ENCODE measurements at places on chromosomes 11 and 22. TPM values are rescaled to one million over a fixed set of nuclear protein-coding genes. Genes with fewer than 3 reads are reported as not detected.
A peak's percentile ranks its signal among the peaks of the same experiment; 100 is the strongest.

DNA sequence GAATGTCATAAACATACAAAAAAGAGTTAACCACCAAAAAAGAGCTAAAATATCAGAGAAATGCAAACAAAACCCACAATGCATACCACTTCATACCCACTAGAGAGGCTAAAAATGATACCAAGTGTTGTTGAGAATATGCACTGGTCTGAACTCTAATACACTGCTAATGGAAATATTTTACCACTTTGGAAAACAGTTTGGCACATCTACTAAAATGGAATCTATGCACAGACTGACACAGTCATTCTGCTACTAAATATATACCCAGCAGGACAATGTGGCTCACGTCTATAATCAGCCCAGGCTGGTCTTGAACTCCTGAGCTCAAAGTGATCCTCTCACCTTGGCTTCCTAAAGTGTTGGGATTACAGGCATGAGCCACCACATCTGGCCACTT, 18.0 kb downstream of the MAPK1 start:
- no peak for DNase-seq

GRCh38 chr11:95455228-95455970, 224.4 kb upstream of the SESN3 start:
- no peak for DNase-seq

GRCh38 chr11:33651555-33651954, 49.1 kb downstream of the C11orf91 start:
- DNase-seq, result no peak

DNA sequence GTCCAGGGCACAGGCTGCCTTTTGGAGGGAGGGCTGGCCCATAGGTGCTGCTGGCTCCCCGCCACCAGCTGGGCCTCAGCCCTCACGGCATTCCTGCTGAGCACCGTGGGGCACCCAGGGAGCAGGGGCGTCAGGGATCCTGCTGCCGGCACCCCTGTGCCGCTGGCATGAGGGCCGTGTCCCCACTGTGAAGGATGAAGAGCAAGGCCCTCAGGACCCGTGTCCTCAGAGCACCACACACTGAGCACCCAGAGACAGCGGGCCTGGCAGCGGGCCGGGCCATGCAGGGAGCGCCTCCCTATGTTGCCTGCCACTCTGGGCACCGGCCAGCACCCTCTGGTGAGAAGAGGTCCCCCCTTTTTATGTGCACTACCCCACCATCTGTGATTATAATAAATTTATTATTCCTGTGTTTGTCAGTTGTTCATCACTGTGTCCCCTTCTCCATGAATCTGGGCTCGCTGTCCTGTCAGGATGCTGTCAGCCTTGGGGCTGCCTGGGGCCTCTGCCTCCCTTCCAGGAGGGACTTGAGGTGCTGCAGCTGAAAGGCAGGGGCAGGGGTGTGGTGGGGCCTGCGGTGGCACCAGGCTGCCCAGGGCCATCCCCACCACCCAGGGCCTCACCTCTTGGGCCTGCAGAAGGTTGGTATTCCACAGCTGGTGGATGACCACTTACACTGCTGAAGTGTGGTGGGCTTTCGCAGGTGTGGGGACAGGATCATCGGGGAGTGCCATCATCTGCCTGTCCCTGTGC, 80.0 kb downstream of the MED15 start:
- DNase-seq, result no peak

GRCh38 chr11:33040862-33041453, 1.6 kb downstream of the TCP11L1 start:
- DNase-seq, result no peak

DNA sequence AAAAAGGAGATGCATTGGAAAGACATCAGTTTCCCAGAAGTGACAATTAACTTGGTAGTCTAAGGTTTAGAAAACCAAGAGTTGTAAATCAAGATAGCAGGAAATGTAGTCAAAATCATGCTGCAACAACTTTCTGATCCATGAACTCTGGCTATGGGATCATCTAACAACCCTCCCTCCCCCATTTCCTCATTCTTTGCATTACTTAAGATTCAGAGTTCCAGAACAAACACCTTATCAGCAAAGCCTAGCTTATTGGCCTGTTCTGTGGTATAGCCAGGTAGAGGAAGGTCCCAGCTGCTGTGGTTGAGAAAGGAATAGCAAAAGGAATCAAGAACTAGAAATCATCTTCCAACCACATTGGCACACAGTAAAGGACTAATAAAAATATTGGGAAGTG, 651.1 kb downstream of the METTL15 start:
- no peak for DNase-seq

DNA sequence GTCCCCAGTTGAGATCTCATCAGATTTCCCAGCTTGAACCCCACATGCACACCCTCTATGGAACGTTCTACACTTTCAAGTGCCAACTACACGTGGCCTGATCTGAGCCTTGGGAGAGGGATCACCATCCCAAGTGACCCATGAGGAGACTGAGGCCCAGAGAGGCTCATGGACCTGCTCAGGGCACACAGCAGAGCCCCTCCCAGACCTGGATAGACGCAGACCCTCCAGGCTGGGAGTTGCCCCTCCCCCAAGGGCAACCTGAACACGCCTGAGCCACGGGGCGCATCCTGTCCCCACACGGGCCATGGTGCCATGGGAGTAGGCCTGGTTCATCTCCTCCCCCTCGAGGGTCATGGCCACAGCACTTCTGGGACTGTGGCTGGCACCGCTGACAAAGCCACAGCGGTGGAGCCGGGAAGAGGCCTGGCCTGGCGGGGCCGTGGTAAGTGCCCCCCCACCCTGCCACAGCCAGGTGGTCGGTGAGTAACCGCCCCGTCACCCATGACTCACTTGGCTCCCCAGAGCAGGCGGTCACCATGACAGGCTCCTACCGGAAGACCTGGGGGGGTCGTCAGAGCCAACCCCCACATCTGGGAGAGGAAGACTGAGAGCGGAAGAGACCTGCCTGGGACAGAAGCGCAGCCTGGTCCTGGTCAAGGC, 8.1 kb downstream of the WNT7B start:
- no peak for DNase-seq

- DNase-seq, result peak; percentile 77
These were observed 9.7 kb upstream of the MALAT1 start for GRCh38 chr11:65489035-65489705.

- DNase-seq, result no peak
These were observed 173.7 kb upstream of the DDI1 start for GRCh38 chr11:103862802-103863174.

GRCh38 chr11:57597916-57598830, 688 bp downstream of the SERPING1 start:
- DNase-seq, result peak; percentile 84

GRCh38 chr11:72635309-72635915, 38.8 kb downstream of the PDE2A start:
- no peak for DNase-seq

DNA sequence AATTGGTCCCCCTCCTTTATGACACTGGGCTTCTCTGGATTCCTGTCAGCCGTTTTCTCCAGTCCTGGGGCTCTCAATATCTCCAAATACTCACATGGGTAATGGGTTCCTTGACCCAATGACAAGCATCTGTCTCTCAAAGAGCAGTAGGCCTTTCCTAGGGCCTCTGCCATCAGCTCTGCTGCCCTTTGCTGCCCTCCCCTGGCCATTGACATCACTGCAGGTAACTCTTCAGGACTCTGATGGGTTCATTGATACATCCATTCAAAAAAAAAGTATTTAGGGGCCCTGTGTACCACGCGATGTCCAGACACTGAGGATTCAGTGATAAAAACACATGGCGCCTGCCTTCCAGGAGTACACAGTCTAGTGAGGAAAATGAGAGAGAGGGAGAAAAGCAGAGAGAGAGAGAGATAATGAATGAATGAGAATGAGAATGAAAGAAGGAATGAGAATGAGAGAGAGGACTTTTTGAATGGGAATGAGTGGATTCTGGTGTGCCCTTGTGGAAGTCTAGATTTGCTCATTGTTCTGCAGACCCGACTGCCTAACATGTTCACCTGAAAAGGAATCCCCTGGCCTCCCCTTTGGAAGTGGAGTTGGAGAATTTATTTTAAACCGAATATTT, 42.6 kb upstream of the OLFML1 start:
- DNase-seq, result peak; percentile 34

DNA sequence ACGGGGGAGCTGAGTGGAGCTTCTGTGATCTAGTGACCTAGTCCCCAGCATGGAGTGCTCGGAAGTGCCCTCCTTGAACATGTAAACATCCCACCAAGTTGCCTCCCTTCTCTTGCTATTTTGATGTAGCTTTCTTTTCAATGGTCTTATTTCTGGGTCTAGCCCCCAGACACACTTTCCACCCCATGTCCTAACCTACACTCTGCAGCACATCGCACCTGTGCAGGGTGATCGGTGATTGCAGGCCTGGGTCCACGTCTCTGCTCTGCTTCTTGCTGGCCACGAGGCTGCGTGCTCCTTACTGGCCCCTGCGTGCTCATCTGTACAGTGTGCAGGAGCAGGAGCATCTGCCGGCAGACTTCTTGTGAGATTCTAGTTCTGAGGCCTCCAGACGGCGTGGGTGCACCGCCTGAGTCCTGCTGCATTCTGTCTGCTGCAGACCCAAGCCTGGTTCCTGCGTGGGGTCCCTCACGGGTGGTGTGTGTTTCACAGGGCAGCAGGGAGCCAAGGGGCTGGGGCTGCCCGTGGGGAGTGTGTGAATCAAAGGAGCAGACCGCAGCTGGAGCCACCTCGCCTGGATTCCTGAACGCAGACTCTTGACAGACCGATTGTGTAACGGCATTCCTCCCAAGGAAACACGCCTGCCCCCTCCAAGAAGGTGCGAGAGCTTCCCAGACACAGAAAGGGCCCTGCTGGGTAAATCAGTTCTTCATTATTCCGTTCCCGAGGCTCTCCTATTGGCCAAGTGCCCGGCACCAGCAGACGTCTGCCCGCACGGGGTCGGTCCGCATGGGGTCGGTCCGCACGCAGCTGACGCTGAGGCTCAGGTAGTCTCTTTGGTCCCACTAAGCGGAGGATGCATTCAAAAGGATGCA, 44.4 kb upstream of the MYEOV start:
- DNase-seq, result no peak

DNA sequence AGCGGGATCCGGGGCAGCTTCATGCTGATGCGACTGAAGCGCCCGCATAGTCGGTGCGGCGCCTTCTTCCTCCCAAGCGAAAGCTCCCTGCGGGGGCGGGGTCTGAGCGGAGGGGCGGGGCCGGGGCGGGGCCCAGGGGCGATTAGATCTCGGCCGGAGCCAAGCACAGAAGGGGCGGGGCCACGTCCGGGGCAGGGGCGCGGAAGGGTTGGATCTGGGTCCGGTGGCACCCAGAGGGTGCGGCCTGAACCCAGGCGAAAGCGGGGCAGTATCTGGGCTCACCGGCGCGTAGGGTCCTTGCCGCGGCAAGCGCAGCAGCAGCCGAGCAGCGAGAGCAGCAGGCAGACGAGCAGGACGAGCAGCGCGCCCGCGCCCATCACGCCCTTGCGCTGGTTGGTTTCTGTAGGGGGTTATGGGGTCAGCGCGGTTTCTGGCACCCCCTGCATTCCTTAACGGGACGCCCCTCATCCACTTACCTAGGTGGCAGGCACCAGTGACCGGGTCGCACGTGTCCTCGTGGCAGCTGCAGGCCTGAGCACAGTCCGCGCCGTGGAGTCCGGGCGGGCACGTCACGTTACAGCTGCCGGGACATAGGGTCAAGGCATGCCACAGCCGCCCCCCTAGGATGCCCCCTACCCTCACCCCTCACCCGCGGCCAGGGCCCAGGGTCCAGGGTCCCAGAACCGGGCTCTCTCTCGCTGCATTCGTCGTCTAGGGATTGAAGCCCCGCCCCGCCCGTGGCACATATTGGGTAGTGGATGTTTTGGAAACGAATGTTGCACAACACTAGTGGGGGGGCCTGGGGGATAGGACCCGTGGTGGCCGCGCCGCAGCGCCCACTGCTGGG, 8.1 kb downstream of the SCARF2 start:
- DNase-seq, result no peak

- no peak for DNase-seq
These were observed 56.6 kb upstream of the LIN7C start for GRCh38 chr11:27563201-27563600.

DNA sequence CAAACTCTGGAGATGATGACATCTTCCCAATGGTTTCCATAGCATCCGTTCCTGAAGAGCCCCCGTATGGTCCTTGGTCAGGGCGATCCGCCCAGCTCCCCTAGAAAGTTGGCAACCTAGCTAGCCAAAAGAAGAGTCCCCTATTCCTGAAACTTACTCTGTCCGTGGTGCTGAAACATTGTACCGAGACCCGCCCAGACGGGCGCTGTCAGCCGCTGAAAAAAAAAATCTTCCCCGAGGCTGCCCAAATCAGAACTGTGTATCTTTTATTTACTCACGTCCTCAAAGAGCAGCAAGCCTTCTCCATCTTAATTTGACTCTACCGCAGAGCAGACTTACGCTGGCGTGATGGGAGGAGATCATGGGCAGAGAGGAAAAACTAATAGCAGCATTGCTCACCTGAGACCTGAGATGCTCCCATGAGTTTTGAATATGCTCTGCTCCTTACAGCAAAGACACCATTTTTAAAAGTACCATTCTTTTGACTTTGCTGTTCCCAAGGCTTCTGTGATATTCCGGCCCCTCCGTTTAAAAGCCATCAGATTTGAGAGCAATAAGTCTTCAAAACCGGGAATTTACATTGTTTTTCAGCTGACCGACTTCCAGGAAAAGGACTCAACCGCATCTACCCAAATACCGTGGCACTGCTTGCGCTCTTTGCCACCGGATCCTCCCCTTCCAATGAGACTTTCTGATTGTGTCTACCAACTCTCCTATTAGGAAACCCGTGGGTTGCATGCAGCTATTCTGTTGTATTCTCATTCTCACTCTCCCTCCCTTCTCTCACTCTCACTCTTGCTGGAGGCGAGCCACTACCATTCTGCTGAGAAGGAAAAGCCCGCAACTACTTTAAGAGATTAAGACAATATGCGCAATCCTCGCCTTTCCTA, at the start of gene SLC17A6:
SLC17A6 (plus strand) TSS at position 786 of the 890 bp plus-strand sequence. CDS start 153 bp downstream, outside the sequence.
- DNase-seq, result peak; percentile 61

GRCh38 chr11:98564233-98564632, 456.5 kb upstream of the CNTN5 start:
- DNase-seq, result no peak

DNA sequence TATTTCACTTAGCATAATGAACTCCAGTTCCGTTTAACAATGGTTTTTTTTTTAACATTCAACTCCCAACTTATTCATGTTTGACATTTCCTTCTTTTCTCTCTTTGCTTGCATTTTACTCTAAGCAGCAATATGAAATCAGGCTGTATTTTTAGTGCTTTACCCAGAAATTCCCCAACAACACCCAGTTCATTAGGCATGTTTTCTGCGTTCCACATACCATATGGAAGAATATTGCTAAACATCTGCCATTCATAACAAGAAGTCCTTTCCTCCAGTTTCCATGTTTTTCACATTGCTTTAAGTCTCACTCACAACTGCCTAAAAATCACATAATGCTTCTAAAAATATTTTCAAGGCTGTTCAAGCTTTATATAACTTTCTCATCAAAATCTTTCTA, 45.8 kb downstream of the PLAAT5 start:
- DNase-seq, result no peak

DNA sequence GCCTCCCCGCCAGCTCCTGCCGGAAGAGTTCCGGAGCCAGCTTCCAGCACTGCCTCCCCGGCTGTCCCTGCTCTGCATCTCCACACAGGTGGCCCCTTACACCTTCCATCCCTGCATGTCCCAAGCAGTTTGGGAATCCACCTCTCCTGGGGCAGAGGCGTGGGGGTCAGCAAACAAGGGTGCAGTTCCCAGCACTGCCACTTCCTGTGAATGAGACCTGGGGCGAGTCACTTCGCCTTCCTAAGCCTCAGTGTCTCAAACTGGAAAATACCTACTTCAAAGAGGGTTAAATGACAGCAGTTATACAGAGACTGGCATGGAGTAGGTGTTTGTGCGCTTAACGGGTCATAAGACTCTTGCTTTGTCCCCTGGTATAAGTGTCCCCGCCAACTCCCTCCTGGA, 5.2 kb downstream of the CYTH4 start:
- DNase-seq, result no peak

Gene CCDC116
- polyA plus RNA-seq, result 1.2 TPM

Gene WNT11
- polyA plus RNA-seq, result 21.0 TPM

Gene GPR152
- polyA plus RNA-seq, result not detected

Gene PTPN5
- 0.46 TPM for polyA plus RNA-seq

Gene BIK
- 1.1 TPM for polyA plus RNA-seq

Gene MALAT1
- 1,101 TPM for polyA plus RNA-seq
